ENCODE measurements at places on chromosomes 3 and 15.

GRCh38 chr15:79094611-79095021, 4.0 kb upstream of the RASGRF1 start:
- no peak for DNase-seq

DNA sequence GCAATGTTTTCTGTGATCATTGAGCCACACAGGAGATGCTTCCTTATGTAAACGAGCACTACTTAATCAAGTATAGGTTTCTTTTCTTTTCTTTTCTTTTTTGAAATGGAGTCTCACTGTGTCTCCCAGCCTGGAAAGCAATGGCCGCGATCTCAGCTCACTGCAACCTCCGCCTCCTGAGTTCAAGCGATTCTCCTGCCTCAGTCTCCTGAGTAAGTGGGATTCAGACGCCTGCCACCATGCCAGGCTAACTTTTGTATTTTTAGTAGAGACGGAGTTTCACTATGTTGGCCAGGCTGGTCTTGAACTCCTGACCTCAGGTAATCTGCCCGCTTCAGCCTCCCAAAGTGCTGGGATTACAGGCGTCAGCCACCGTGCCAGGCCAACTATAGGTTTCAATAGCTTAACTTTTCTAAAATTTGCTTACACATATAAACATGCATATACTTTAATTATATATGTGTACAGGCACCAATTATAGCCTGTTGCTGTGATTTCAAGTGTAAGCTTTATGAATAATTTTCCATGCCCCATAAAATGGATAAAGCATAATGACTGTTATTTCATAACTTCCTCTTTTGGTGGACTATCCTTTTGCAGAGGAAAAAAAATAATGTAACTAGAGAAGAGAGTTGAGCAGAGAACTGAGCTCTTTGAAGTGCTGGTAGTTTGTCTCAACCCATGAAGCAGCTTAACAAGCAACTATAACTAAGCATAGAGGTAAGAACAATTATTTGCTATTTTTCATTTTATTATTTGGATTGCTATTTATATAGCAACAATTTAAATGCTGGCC, 24.8 kb upstream of the MBNL1 start:
- no peak for DNase-seq

DNA sequence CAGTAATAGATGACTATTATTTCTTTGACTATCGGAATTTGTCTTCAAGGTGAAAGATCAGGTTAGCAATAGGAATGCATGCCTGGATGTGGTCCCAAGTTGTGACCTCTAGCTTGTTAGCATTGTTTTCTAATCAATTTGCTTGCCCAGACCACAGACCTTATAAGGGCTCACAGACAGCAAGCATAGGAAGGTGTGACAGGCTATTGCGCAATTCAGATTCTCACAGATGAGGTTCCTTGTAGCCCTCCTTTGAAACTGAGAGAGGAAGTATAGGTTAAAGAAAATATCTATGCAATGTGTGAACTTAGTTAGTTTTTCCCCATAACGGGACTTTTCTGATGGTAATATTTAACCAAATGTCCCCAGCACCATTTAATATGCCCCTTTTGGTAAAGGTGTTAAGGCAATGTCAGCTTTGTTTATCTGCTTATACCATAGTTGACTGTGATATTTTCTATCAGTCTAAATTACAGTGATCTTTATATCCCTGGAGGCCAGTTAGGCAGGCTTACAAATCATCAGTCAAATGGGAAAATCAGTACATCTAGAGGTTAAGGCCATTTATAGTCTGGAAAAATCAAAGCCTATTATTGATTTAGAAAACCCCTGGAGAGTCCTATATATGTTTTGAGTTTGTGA, 168.1 kb upstream of the MBNL1 start:
- DNase-seq: peak; percentile 54

- no peak for DNase-seq
These were observed 109.4 kb downstream of the WNT7A start for GRCh38 chr3:13770170-13771169.

DNA sequence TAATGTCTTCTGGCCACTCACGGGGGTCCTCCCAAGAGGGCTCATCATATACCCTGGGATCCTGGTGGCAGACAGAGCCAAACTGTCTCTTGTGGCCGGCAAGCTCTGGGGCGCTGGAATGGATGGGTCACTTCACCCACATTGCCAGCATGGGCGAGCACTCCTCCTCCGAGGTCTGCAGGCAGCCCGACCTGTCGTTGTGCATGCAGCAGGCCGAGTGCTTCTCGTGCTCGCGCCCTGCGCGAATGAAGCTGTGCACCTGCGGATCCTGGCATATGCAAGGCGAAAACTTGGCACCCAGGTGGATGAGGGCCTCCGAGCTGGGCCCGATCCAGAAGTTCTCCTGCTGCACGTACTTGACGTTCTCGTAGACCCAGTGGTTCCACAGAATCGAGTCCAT, 33.6 kb upstream of the GRIP2 start:
- DNase-seq: no peak

- no peak for DNase-seq
These were observed 478.7 kb upstream of the WNT5A start for GRCh38 chr3:55965776-55966175.

DNA sequence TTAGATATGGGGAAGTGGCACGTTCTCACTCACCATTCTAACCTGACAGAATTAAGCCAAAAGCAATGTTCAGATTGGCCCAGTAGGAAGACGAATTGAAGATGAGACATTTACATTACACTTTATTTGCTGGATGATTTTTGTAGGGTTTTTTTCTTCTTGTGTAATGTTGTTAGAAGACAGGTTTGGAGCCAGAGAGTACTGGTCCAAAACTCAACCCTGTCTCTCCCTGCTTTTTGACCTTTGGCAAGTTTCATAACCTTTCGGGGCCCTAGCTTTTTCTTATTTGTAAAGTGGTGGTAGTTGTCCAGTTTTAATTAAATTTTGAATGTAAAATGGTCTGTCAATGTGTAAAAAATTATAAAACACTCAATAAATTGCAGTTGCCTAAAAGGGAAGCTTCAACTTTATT, 29.5 kb downstream of the PDE8A start:
- DNase-seq: no peak

DNA sequence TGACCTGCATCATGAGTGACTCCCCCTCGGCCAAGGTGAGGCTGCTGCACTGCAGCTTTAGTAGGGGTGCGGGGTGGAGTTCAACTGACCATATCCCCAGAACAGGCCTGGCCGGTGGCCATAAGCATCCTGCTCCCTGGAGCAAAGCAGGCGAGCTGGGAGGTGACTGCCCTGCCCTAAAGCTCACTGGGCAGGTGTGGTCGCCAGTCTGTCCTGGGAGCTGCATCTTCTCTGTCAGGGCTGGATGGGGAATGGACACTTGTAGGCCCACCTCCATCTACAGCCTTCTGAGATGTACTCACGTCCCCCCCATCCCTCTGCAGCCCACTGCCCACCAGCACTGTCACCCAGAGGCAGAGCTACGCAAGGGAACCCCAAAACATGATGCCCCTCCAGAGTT, 14.5 kb downstream of the NBEAL2 start:
- DNase-seq: no peak

- DNase-seq: no peak
These were observed 146.9 kb upstream of the CADPS start for GRCh38 chr3:63022114-63022513.

- DNase-seq: no peak
These were observed 131.0 kb upstream of the UMPS start for GRCh38 chr3:124599147-124599765.

GRCh38 chr3:150449169-150449721, 41.1 kb downstream of the TSC22D2 start:
- no peak for DNase-seq

DNA sequence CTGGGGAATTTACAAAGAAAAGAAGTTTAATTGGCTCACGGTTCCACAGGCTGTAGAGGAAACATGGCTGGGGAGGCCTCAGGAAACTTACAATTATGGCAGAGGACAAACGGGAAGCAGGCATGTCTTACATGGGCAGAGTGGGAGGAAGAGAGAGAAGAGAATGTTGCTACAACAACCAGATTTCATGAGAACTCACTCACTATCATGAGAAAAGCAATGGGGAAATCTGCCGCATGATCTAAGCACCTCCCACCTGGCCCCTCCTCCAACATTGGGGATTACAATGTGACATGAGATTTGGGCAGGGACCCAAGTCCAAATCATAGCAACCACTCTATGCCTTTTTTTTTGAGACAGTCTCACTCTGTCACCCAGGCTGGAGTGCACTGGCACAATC, 28.8 kb downstream of the PCNP start:
- DNase-seq: no peak

DNA sequence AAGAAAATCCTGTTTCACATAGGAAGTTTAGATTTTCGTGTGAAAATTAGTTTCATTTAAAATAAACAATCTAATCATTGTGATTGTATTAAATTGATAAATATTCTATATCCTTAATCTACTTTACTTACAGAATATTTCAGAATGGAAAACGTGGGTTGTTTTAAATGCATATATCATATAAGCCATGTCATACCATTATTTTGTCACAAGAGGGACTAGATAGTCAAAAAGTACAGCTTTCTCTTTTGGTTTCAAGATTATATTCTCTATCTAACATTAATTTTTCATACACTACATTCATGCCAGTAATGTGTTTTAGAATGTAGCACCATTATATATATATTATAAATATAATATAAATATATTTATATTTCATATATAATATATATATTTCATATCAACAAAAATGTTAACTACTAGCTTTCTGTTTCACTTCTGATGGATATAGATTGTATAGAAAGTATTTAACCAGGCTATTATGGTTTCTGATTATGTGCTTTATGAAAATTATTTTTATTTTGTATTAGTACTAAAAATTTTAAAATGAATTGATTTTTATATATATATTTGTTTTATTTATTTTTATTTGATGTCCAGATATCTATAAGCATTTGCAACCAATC, 45.3 kb downstream of the OSTN start:
- DNase-seq: no peak

GRCh38 chr3:131082871-131083863, 56.5 kb downstream of the NEK11 start:
- no peak for DNase-seq

- no peak for DNase-seq
These were observed 20.5 kb downstream of the CPN2 start for GRCh38 chr3:194330579-194330978.

DNA sequence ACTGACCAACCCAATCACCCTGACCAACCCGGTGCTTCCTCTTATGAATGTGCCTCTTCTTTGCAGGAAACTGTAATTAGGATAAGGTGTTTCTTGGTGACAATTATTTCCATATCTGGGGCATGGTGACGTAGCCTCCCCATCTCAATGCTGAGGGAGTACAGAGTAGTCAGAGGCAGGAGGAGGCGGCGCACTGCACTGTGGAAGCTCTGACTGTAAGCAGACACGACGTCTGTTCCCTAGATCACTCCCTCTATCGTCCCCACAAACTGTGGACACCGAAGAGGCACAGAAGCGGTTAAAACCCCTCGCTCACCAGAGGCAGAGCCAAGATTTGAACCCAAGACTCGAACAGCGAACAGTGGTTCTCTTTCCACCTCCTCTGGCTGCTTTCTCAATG, 231.0 kb upstream of the IGF1R start:
- no peak for DNase-seq

GRCh38 chr15:80780416-80781221, 1.4 kb downstream of the CEMIP start:
- no peak for DNase-seq

- no peak for DNase-seq
These were observed 64.7 kb downstream of the ARRDC4 start for GRCh38 chr15:98025237-98025636.

DNA sequence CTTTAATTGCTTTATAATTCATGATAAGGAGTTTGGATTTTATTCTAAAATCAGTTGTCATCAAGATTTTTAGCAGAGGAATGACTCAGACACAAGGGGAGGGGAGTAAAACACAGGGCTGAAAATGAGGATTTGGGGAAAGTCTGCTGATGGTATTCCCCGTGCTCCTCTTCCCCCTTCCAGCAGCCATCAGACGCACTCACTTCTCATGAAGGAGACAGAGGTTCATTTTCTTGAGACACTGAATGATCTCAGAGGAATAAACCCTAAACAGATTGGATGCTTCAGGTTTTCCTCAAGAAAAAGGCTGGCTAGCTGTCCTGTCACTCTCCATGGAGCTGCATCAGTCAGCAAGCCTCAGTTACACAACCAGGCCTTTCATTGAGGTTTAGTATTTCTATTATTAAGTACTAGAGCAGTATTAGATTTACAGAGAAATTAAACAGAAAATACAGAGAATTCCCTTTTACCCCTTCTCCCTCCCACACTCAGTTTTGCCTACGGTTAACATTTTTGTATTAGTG, 166.4 kb downstream of the C3orf70 start:
- no peak for DNase-seq

GRCh38 chr3:53680028-53680427, 166.2 kb downstream of the CHDH start:
- no peak for DNase-seq

DNA sequence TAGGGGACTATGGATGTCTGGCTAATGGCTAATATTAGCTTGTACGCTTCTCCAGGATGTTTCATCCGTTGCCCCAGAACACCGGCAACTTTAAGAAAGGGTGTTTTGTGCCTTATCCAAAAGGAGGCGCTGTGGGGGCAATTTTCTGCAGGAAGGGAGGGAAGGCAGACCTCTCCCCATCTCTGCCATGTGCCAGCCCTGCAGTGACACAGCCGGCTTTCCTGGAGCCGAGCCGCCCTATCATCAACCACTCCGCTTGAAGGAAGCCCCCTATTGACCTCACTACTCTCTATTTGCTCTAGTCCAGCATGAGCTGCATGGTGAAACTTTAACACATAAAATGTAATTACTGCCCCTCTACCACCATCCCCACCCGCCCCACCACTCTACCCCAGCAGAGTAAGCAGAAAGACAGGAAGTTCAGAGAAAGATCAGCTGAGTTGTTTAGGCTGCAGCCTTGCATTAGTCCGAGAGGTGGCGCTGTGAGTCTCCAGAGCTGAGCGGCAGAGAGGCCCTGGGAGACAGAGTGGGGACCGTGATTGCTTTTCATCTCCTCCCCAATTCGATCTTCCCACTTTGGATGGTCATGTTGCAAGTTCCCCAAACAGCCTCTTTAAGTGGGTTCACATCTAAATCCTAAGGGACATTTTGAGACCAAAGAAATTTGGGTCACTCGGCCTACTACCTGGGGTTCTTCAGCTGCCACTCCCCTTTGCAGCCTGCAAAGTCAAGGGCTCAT, 24.5 kb upstream of the RAD18 start:
- DNase-seq: peak; percentile 56

- no peak for DNase-seq
These were observed 67.6 kb upstream of the SH3GL3 start for GRCh38 chr15:83379579-83379959.

GRCh38 chr3:119624002-119624720, 26.5 kb downstream of the PLA1A start:
- DNase-seq: no peak

DNA sequence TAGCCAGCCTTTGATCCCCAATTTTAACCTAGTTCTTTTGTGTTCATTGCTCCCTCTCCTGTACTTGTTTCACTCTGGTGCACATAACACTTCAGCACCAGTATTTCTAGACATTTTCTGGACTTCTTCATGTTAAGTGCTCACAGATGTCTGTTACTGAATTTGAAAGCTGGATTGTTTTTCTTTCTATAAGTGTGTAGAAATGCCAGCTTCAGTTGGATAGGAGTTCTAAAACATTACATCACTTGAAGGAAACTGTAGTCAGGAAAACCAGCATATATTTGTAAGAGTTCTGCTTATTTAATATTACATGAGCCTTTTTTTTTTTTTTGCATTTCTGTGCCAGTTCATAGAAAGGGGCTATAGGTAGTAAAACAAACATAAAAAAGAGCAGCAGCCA, 21.6 kb downstream of the QTRT2 start:
- DNase-seq: no peak
